Effector memory CD4-positive, alpha-beta T cell (primary cell): ENCODE measurements at places on chromosomes 2 and 18.

GRCh38 chr2:173045181-173045580 lies 30.5 kb upstream of the MAP3K20 start:
- no peak for DNase-seq

- no peak for DNase-seq
Measured at GRCh38 chr2:226782092-226782713, 17.4 kb downstream of the IRS1 start.

DNA sequence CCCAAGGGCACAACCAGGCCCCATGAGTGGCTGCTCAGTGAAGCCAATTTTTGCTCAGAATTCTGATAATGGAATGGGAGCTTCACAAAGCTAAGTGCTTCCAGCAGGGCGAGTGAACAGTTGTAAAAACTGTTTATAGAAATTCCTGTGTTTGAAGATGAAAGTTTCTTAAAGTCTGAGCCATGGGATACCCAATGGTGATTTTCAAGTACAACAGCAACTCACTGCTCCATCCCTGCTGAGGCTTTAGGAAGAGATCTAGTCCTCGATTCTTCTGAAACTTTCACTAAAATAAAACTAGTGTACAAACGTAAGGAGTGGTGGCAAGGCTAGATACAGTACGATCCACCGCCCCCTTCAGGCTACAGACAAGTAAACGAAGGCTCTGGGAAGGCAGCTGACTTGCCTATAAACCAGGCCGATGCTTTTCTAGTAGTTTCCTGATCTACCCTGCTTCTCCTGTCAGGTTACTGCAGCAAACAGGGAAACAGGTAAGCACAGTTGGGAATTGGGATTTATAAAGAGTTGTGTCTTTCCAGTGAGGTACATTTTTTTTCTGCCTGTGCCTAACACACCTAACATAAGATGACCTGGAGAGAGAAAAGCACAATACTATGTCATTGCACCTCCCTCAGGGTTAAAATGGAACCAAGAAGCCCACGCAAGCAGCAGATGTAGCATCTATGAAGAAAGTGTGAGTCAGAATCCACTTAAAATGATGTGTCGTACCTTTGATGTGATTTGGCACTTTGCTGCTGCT lies 108.7 kb downstream of the UXS1 start:
- DNase-seq, result no peak

DNA sequence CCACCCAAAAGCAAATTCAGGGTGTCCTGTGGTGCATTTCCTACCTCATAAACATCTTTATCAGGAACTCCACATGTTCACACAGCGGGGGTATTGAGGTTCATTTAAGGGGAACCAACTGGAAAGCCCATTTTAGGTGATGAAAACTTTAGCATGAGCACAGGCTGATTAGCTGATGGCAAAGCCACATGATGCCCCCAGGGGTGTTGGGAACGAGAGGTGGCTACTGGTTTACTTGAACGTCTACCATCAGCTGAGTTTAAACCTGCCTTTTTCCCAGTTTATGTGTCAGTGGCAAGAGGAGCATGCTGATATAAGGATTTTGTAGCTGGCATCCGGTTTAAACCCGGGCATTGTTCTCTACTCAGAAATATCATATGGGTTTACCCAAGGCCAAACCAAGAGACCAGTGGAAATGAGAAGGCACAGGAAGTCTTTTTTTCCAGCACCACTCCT lies 54.5 kb upstream of the UPP2 start:
- no peak for DNase-seq

GRCh38 chr2:138485019-138485418 lies 16.6 kb upstream of the SPOPL start:
- DNase-seq, result no peak

- DNase-seq, result no peak
Measured at GRCh38 chr18:58611395-58612131, 17.3 kb downstream of the ALPK2 start.

GRCh38 chr18:3747176-3747973 lies 297.4 kb downstream of the TGIF1 start:
- DNase-seq, result no peak

GRCh38 chr2:95333888-95334338 lies 36.8 kb downstream of the KCNIP3 start:
- no peak for DNase-seq

DNA sequence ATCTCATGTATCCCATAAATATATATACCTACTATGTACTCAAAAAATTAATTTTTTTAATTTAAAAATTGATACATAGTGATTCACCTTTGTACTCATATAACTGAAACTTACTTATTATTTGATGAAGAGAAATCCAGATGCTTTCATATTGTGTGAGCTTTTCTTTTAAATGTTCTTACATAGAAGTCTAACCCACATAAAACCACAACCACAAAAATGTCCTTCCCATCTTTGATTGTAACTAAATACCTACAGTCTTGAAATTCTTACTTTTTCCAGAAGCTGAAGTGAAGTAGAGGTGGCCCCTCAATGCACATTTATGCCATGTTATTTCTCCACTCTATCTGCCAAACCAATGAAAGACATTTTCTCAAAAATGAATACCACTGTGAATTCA lies 117.9 kb upstream of the COL5A2 start:
- DNase-seq, result no peak

- no peak for DNase-seq
Measured at GRCh38 chr18:58949031-58949430, 84.4 kb downstream of the ZNF532 start.

DNA sequence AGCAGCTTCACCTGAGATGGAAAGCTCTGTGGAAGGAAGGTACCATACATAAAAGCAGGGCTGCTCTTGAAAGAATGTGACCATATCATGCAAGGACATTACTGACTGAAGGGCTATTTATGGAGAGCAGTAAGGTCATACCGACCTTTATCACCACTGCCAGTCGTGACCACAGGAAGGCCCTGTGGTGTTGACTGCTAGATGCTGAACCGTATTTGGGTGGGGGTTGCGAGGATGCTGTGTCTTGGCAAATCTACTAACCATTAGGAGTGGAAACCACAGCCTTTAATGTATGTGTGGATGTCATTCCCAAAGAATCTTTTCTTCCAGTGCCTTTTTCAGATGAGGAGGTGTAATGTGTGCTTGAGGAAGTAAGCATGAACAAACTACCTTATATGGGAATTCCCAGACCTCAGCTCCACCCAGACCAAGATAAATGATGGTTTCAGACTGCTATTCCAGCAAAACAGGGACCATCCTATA lies 60.8 kb downstream of the LIMS1 start:
- DNase-seq, result no peak

- DNase-seq, result no peak
Measured at GRCh38 chr18:59268721-59269562, 4.3 kb downstream of the RAX start.

- no peak for DNase-seq
Measured at GRCh38 chr2:46852598-46852997, 63.0 kb downstream of the MCFD2 start.

GRCh38 chr2:15930589-15931318 lies 9.6 kb upstream of the MYCN start:
- no peak for DNase-seq

DNA sequence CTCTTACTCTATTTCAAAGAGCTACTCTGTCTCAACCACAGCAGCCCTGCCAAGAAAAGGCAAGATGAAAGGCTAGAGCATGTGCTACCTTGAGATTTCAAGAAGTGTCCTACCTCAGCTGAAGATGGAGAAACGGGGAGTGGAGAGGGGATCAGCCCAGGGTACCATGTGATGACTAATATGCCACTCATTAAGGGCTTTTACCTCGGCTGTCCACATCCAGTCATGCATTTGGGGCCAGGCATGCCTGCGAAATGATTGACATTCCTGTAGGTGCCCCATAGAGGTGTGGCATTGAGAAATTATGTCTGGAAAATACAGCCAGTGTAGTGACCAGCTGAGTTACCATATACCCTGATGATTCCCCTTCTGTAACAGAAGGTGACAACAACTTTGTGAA lies 96.1 kb downstream of the NRP2 start:
- no peak for DNase-seq

- DNase-seq, result no peak
Measured at GRCh38 chr2:1591978-1592907, 152.1 kb downstream of the PXDN start.

GRCh38 chr18:55856229-55856628 lies 268.2 kb upstream of the TCF4 start:
- DNase-seq, result no peak

DNA sequence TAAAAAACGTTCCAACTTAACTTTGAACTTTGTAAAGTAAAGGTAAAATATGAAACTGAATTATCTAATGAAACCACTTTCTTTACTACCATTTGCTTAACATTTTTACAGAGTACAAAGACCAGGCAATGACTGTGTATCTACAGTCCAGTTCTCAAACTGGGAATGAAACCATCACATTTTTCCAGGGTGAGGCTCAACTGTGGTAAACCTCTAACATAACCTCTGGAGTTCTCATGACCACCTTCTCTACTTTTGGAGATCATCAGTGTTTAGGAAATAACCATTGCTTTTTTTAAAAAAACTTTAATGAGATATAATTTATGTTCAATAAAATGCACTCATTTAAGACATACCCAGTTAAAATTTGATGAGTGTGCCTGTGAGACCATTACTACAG lies 223.5 kb downstream of the RNF152 start:
- DNase-seq, result no peak

DNA sequence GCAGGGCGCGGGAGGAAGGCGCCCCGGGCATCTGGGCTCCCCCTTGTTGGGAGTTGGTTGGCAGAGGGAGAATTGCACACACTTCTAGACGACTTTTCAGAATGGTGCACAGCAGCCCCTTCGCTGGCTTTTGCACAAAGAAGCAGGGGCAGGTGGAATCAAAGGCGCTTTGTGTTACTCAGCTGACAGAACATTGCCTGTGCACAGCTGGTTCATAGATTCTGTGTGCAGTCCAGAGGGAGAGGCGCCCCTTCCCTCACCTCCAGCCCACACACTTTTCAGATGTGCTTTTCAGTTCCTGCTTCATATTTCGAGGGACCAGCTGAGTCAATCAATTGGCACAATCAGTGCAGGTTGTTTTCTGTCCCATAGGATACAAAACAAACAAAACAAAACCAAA lies 348.4 kb upstream of the RAB12 start:
- DNase-seq, result no peak

DNA sequence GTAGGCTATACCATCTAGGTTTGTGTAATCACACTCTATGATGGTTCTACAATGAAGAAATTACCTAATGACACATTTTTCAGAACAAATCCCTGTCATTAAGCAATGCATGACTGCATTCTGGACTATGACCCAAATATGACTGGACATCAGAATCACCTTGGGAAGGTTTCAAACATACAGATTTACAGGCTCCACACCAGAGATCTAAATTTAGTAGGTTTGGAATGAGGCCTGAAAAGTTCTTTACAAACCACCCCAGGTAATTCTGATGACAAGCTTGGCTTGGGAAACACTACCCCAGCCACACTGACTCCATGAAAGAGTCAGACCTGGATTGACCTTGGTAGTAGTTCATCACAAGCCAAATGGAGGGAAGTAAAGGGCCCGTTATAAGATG lies 52.2 kb upstream of the NFE2L2 start:
- DNase-seq, result no peak

GRCh38 chr18:38526922-38527321 lies 961.3 kb upstream of the CELF4 start:
- no peak for DNase-seq
